ENCODE measurements at places on chromosomes 1 and 21.

- no peak for DNase-seq
Measured at GRCh38 chr1:31196685-31197084, 43.0 kb downstream of the NKAIN1 start.

GRCh38 chr1:31064111-31064717 is 1.3 kb downstream of the PUM1 start:
- no peak for DNase-seq

- no peak for DNase-seq
Measured at GRCh38 chr1:91511386-91511785, 10.7 kb downstream of the CDC7 start.

DNA sequence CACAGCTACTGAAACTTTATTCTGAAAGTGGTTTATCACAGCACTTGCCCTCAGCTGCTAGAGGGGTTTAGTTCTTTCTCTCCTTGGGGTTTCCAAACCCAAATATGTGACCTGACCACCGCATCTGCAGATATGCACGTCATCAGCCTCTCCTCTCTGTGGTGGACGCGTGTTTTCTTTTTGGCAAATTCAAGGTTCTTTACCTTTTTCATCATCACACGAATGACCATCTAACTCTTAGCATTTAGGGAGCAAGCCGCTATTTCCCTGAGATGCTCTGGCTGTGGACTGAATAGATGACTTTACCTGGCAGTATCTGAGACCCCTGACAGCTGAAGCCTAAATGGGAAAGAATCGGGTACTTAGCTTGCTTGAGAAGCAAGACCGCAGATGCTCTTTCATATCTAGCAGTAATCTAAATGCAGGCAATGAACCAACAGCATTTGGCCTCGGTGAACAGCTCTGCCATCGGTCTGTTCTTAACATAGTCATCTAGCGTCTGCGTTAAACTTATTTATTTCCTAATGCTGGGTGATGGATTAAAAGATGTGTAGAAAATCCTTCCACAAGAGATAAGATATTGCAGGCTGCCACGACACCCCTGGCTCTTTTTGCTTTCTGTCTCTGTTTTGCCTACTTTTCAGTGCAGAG is 463.4 kb downstream of the CAMTA1 start:
- no peak for DNase-seq
